HuH-7.5 (cell line): ENCODE measurements at places on chromosomes 2 and 18.

DNA sequence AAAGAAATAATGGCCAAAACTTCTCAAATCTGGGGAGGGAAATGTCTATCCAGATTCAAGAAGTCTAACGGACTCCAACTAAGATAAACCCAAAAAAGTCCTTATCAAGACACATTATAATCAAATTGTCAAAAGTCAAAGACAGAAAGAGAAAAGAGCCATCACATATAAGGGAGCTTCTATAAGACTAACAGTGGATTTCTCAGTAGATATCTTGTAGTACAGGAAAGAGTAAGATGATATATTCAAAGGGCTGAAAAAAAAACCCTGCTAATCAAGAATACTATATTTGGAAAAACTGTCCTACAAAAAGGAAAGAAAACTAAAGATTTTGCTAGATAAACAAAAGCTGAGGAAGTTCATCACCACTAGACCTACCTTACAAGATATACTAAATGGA lies 35.4 kb downstream of the TMEM247 start:
- no peak for DNase-seq

GRCh38 chr2:1749489-1750119 lies 5.3 kb upstream of the PXDN start:
- no peak for DNase-seq

GRCh38 chr2:28338831-28339321 lies 53.8 kb upstream of the FOSL2 start:
- DNase-seq = no peak

GRCh38 chr18:47881752-47882455 lies 48.6 kb downstream of the SMAD2 start:
- no peak for DNase-seq

GRCh38 chr2:98921062-98921461 lies 15.0 kb downstream of the CRACDL start:
- DNase-seq = no peak

DNA sequence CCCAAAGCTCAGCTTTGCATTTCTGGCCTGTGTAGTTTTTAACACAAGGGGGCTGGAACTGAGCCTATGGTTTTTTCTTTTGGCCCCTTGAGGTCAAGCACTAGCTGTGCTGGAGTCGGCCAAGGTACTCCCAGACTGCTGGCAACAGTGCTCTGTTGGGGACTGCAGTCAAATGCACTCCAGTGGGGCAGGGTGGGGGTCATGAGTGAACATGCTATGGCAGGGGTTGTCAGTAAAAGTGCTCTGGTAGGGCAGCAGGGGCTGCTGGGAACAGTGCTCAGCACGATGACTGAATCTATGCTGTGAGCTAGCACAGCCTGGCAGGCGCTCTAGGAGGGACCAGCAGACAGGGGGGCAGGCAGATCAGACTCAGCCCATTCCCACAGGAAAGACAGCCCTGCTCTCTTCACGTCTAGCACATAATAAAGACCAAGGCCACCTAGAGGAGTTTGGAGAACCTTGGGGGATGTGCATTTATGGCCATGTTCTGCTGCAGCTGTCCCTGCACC lies 55.0 kb upstream of the CERS6 start:
- DNase-seq = no peak

GRCh38 chr2:196291873-196292800 lies 120.8 kb upstream of the STK17B start:
- DNase-seq = no peak

GRCh38 chr2:58101500-58101899 lies 54.9 kb downstream of the VRK2 start:
- DNase-seq = no peak

GRCh38 chr2:232781765-232782164 lies 5.4 kb upstream of the KCNJ13 start:
- no peak for DNase-seq

- no peak for DNase-seq
Measured at GRCh38 chr2:174031226-174031625, 66.1 kb upstream of the SP3 start.

DNA sequence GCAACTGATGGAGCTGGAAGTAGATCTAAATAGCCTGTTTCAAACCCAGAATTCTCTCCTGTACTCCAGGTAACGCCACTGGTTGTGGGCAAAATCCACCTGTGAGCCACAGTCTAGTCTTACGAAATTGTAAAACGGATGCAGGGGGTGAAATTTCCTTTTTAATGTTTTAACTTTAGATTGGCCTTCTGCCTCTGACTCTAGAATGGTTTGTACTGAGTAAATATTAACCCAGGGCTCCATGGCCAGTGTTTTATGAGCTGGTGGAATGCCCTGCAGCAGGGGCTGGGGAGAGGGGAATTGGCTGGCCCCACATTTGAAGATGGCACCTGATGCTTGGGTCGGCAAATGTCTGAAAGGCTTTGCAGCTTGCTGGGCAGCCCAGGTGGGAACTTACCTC lies 156.6 kb downstream of the MYCN start:
- DNase-seq = peak; percentile 38

- no peak for DNase-seq
Measured at GRCh38 chr2:240996834-240997140, 1.6 kb upstream of the SNED1 start.

GRCh38 chr2:174027956-174028355 lies 62.8 kb upstream of the SP3 start:
- no peak for DNase-seq

DNA sequence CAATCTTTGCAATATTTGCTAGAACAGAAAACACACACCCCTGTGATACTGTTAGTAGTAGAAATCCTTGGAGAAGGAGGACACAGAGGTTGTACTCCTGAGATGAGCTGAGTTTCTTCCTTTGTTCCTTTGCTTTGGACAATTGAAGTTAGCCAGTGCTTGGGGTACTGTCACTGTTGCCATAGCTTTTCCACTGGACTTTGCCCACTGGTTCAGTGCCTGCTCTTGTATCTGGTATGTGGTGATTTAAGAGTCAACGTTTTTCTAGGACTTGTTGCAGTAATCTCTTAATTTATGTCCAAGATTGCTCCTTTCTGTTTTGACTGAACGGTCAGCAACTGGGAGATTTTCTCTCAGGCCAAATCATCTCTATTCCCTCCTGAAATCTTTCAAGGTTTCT lies 26.1 kb upstream of the RAB27B start:
- peak; percentile 6 for DNase-seq

GRCh38 chr2:173672573-173673340 lies 292.4 kb downstream of the SP3 start:
- DNase-seq = no peak

- no peak for DNase-seq
Measured at GRCh38 chr2:37527361-37527760, 144.1 kb downstream of the CDC42EP3 start.

DNA sequence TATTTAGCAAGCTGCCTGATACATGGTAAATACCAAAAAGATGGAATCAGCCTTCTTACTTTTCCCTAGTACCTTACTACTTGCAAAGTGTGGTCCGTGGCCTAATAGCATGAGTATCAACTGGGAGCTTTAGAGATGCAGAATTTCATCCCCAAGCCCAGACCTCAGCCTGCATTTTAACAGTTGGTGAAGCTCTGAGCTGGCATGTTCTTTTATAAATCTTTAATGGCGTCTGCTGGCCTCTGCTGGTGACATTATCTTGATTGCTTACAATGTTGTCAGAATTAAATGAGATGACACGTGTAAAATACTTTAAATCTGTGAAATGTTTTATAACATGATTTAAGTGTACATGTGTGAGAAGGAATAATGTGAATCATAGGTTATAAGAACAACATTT lies 115.1 kb upstream of the NOSTRIN start:
- DNase-seq = no peak

DNA sequence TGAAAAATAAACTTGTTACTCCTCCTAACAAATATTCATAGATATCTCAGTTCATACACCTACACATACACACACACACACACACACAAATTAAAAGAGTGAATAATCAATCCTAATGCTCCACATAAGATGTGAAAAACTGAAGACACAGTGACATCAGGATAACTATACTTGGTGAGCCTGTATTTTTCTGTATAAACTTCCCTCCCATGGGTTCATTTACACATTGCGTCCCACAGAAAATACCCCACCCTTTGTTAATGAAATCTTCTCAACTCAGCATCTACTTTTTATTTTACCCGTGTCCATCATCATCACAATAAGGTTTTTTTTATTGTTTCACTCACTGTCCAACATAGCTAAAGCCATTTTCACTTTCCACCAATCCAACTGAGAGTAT lies 60.4 kb downstream of the CD226 start:
- no peak for DNase-seq

DNA sequence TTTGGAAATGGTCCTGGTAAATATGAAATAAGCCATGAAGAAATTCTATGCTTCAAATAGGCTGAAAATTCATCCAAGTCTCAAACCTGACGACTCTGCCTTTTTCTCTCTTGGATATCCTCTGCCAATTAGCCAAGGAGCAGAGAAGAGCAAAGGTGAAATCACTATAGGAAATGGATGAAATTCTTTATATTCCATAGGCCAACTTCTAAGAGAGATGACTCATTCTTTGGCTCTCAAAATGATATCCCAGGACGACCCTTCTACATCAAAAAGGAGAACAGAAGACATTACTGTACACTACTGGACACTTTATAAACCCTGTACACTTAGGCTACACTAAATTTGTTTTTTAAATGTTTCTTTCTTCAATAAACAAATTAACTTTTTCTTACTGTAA lies 22.7 kb downstream of the PDE1A start:
- DNase-seq = no peak

DNA sequence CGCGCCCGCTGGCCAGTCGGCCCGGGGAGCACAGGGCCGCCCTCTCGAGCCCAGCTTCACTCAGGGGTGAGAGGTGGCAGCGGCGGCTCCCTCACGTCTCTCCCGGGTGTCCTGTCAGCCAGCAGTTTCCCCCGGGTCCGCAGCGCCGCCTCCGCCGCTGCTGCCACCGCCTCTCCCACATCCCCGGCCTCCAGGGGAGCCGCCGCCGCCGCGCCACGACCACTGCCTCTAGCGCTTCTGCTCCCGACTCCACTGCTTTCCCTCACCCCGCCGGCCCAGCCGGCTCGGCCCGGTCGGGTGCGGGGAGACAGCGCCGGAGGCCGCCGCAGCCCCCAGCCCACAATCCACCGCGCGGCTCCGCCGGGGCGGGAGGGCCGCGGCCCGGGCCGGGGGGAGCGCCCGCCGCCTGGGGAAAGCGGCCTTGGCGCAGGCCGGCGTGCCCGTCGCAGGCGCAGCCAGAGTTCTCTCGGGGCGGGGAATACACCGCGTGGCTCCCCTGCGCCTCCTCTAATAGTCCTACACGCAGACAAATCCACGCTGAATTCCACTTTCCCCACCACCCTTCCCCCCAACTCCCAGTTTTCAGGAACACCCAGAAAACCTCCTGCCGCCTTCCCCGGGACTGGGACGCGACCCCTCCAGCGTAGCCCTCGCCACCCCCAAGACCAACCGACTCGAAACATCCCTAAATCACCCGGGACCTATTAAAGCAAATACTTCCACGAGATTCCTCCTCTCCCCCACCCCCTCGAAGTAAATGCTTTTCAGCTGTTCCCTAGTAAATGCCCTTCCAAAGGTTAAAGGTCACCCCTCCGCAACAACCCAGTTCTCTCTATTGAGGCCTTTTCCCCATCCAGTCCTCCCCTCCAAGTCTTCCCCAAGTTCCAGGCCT lies at the start of gene VPS54:
TSS of gene VPS54 (minus strand) at position 346 of the 892 bp plus-strand sequence. CDS start 35,429 bp downstream, outside the sequence.
- peak; percentile 51 for DNase-seq

GRCh38 chr2:208319391-208319790 lies 53.3 kb downstream of the PIKFYVE start:
- DNase-seq = no peak

GRCh38 chr18:49127471-49128190 lies 176.9 kb upstream of the SMAD7 start:
- no peak for DNase-seq

DNA sequence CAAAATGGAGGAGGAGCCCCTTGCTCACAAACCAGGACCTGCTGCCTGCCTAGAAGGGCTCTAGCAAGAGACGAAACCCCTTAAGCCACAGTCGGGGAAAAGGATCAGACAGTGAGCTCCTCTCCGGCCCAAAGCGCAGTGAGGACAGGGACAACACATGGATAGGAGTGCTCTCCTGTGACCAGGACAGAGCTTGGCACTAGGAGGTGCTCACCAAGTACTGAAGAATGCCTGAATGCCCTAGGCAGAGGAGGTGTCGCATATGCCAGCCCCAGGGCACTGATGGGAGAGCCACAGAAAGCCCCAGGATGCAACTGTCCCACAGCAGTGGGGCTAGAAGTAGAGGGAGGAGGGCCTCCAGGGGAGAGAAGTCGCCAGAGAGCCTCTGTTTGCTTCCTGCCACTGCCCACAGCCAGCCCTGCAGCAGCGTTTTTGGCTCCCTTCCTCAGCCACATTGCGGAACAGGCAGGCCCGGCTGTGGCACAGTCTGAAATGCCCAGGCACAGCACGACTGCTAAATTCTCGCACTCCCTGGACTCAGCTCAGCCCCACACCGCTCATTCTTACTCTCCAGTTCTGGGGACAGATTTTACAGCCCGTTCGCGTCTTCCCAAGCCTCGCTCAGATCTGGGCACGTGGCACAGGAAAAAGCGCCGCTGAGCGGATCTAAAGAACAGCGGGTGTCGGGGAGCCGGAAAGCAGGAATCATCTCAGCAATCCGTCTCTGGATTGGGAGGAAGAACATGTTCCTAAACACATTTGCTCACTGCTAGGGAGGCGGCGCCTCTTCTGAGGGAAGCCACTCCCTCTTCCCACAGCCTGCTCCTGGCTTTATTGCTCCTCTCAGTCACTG lies 98.7 kb upstream of the POU3F3 start:
- DNase-seq = no peak

- DNase-seq = no peak
Measured at GRCh38 chr2:39419282-39420223, 17.5 kb downstream of the MAP4K3 start.

DNA sequence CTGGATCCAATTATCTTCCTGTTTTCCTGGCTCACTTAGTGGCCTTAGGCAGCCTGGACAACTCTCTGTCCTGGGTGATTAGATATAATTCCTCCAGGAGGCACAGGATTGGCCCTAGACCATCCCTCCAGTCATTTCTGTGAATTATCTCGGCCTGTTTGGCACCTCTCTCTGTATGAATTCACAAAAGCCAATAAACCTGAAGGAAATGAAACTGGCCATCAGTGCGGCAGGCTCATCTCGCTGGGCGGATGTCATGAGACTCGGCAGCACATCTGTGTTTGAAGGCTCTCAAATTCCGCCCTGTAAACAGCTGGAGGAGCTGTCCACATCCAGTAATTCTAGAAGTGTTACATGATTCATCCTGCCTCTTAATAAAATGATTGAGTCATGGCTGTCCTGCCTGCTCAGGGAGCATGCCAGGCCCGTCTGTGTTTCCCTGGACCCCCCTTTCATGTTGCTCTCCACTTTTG lies 38.6 kb downstream of the ACOXL start:
- no peak for DNase-seq
